A673 (cell line): ENCODE measurements at places on chromosomes 13 and 19. TPM values are rescaled to one million over a fixed set of nuclear protein-coding genes. Genes with fewer than 3 reads are reported as not detected.

GRCh38 chr19:10936661-10937084 lies 8.1 kb downstream of the TIMM29 start:
- peak; percentile 89 for DNase-seq

DNA sequence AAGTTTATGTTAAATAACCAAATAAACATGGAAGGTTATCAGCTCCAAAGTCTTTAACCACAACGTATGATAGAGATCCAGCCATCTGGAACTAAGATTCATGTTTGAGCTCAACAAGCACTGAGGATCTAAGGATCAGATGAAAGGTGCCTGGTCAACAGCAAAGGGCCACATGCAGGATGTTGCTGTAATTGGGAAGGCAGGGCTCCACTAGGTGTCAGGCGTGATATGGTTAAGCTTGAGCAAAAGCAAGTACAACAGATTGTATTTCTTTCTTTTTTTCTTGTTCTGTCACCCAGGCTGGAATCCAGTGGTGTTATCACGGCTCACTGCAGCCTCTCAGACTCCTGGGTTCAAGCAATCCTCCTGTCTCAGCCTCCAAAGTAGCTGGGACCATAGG lies 12.0 kb downstream of the EBPL start:
- no peak for DNase-seq

- no peak for DNase-seq
Observed at GRCh38 chr19:28009696-28010095, 1203.3 kb downstream of the UQCRFS1 start.

GRCh38 chr13:106701771-106702341 lies 133.9 kb upstream of the ARGLU1 start:
- DNase-seq: no peak

- DNase-seq: no peak
Observed at GRCh38 chr13:43433691-43434141, 353.1 kb downstream of the ENOX1 start.

- DNase-seq: no peak
Observed at GRCh38 chr19:14161305-14161704, 24.9 kb upstream of the ASF1B start.

DNA sequence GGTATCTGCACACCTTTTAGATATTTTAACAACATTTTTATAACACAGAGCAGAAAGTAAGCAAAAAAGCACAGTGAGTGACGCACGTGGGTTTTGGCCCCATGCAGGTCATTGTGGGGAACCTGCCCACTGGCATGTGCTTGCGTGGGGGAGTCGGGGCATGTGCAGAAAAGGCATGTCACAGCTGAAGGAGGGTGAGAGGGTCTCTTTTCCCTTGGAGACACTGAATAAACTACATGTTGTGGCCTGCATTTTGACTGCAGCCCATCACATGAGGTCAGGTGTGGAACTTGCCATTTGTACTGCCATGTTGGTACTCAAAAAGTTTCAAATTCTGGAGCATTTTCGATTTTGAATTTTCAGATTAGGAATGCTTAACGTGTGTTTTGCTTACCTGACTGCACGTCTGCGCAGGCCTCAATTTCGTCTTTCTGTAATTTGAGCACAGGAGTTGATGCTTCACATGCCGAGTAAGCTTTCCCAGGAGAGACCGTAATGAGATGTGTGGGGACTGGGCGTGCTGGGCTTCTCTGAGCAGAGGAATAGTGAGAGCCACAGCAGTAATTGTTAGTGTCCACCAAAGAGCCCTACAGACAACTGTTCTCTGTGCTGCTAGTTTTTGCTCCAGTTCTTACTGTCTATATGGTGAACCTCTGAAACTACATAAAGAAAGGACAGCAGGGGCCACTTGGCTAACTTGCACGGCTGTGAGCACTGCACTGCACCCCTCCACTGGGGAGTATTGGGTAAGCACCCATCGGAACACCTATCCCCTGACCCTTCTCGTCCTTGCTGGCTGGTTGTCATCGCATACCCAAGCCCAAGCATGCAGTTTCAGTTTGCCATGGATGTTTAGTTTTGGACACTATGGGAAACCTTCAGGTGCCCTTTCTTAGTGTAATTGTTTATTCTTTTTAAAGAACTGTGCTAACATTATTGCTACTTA lies 72.9 kb upstream of the GPR183 start:
- DNase-seq: no peak

- DNase-seq: no peak
Observed at GRCh38 chr19:4038661-4039423, 27.9 kb downstream of the ZBTB7A start.

GRCh38 chr13:48731001-48731658 lies 77.4 kb downstream of the CYSLTR2 start:
- peak; percentile 35 for DNase-seq

GRCh38 chr19:38619361-38620174 lies 580 bp downstream of the EIF3K start:
- DNase-seq: no peak

DNA sequence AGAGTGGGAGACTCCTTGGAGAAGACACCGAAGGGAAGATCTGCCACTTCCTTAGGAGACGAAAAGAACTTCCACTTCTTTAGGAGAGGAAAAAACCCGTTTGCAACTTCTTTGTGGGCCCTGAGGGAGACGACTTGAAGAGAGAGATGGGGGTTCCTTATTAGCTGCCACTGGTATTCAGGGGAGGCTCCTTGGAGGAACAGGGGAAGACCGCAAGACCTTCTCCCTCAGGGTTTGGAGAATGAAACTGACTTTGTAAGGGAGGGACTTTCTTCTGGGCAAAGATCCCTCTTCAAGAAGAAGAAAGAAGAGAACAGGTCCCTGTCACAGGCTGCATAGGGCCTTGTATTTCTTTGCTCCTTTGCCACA lies 416 bp downstream of the BCKDHA start:
- no peak for DNase-seq

DNA sequence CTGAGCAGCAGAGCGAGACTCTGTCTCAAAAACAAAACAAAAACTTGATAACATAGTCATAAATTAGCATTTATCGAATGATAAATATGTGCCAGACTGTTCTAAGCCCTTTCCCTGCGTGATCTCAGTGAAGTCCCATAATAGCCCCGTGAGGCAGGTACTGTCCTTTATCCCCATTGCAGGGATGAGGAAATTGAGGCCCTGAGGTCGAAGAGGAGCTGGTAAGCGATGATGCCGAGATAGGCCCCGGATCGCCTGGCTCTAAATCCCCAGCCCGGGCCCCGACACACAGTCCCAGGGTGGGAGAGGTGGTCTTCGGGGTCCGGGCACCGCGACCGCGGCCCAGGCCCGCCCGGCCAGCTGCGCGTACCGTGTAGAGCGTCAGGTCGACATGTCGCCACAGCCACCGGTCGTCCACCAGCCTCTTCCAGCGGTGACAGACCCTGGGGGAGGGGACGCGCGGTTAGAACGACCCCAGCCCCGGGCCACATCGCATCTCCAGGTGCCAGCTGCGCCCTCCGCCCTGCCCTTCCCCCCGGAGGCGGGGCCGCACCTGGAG lies 625 bp downstream of the FBXL12 start:
- DNase-seq: no peak

DNA sequence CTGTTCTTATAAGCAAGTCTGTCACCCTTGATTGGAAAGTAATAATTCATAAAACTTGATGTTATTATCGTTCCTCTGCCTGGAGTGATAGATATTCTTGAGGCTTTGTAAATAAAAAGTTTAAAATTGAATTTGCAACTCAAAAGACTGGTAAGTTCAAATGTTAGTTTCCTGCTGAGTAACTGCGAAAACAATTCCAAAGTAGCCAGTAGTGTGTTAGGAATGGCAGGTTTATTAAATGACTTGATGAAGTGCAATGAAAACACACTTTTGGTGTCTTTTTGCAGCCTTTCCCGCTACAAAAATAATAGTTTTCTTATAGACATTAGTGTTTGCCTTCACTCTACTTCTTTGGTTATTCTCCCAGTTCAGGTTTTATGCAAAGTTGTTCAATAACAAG lies 299.3 kb downstream of the DLEU7 start:
- no peak for DNase-seq

GRCh38 chr13:30157616-30157993 lies 149.7 kb downstream of the KATNAL1 start:
- no peak for DNase-seq

- DNase-seq: no peak
Observed at GRCh38 chr13:108551674-108552073, 77.7 kb upstream of the MYO16 start.

GRCh38 chr13:77760893-77761292 lies 63.4 kb downstream of the SLAIN1 start:
- no peak for DNase-seq

DNA sequence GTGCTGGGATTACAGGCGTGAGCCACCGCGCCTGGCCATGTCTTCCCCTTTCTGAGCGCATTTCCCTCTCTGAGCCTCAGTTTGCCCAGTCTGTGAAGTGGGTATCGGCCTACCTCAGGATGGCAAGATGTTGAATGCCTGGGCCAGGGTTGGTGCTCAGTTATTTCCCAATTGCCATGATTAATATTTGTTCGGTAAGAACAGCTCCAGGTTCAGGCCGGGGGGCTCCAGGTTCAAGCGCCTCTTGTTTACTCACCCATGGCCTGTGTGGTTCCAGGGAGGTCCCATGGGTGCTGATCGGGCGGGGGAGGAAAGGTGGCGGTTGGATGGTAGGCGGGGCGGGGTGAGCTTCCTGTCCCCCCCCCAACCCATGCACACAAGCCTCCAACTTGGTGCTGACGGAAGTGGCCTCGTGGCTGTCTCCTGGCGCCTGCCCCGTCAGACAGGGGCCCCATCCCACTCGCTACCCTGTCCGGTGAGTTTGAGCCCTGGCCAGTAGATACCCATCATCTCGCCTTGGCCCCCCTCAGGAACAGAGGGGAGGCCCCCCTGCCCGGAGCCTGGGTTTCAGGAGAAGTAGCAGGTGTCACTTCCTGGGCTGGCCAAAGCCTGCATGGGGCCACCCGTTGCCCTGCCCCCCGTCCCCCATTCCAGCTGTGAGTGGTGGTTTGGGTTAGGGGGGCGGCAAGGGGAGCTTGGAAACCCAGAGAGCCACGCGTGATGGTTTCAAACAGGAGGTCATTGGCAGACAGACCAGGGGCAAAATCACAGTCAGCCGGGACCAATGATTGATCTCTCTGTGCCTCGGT lies at the start of gene FCHO1:
TSS of gene FCHO1 (plus strand) at position 375 of the 809 bp plus-strand sequence. CDS start 3,688 bp downstream, outside the sequence.
- DNase-seq: no peak

DNA sequence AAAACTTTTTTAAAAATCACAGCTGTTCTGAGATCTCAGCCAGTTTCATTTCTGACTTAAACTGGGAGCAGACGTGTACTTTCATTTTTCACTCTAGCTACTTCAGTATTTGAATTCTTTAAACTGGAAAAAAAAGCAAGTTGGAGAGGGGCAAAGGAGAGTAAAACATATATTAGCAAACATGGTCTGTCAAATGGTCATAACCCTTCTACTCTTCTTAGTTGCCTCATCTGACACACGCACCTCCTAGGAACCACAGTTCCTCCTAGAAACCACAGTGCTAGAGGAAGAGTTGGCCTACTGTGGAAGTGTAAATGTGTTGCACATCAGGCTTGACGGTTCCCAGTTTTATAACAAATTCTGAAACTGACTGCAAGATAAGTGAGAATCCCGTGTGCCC lies 47.2 kb downstream of the TM9SF2 start:
- no peak for DNase-seq

- peak; percentile 79 for DNase-seq
Observed at GRCh38 chr19:7917267-7918061, 2.7 kb upstream of the SNAPC2 start.

GRCh38 chr19:18443831-18444230 lies 5.9 kb upstream of the ISYNA1 start:
- no peak for DNase-seq

GRCh38 chr19:4012975-4013634 lies 5.6 kb downstream of the PIAS4 start:
- no peak for DNase-seq

- no peak for DNase-seq
Observed at GRCh38 chr13:80783926-80784565, 443.1 kb upstream of the SPRY2 start.

DNA sequence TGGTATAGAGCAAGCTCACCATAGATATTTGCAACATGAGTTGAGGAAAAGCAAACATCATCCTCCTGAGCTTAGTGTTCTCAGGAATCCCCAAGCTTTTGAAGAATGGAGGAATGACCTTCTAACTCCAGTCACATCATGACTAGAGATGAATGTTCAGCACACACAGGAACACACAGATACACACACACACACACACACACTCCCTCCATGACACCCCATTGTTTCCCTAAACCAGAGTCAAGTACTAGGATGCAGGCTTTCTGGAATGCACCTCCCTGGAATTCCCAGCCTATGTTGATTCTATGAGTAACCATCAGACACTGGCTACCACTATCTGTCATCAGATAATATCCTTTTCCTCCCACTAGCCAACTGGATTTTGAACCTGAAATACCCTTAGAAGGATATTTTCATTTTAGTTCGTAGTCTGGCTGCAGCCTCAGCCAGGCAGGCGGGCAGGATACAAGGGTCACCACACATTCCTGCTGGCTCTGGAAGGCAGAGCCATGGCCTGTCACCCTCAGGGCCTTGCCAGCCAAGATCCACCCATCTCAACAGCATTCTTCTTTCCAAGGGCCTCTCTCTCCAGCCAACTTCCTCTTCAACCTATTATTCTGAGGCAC lies 162.4 kb downstream of the FOXO1 start:
- no peak for DNase-seq

DNA sequence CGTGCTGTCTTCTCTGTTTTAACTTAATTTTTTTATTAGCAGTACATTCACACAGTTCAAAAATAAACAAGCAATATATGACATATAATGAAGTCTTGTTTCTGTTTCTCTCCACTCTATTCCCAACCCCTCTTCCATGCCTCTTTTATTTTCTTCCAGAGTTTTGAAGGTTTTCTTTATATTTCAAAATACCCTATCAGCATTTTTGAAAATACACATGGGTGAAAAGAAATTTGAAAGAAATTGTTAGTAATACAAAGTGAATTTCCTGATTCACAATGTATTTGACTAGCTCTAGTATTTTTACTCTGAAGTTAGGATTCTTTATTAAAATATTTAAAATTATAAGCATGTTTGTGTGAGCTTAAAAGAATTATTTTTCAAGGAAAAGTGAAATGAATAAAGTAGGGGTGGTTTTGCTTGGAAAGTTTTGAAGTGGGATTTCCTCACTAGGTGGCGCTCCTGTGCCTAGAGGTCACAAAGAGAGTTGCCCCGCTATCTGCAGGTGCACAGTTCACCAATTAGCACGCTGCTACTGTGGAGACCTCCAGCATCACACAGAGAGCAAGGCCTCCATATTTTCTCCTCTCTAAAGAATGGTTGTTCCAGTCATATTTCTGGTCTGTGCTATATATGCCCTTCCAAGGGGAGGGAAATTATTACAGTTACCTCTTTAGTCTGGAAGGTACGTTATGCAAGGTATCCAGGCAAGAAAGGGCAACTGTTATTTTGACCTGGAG lies 37.6 kb downstream of the SOX21 start:
- peak; percentile 67 for DNase-seq

The LGALS14 gene
- not detected in 2 replicates for total RNA-seq

The MIR17HG gene
- 13.7 and 15.8 TPM in 2 replicates for total RNA-seq

The DZIP1 gene
- 6.1 and 8.6 TPM in 2 replicates for total RNA-seq

The HNRNPA1L2 gene
- 10.1 and 10.7 TPM in 2 replicates for total RNA-seq

The IFI30 gene
- not detected in 2 replicates for total RNA-seq

The MBD3L2 gene
- 1.0 TPM in 1 of 2 replicates, not detected in the other for total RNA-seq

The SYT3 gene
- total RNA-seq: 1.8 and 2.0 TPM in 2 replicates

The RBM42 gene
- total RNA-seq: 104 and 106 TPM in 2 replicates

The ACTN4 gene
- 370 and 397 TPM in 2 replicates for total RNA-seq

The NUFIP1 gene
- 12.8 and 13.4 TPM in 2 replicates for total RNA-seq

The ZNF578 gene
- total RNA-seq: 0.69 and 1.1 TPM in 2 replicates

The IL12RB1 gene
- not detected in 2 replicates for total RNA-seq

The ZNF530 gene
- 9.4 and 11.3 TPM in 2 replicates for total RNA-seq

The MAP4K1 gene
- 1.5 and 3.5 TPM in 2 replicates for total RNA-seq

The KL gene
- total RNA-seq: 1.1 and 1.5 TPM in 2 replicates
